Hippocampal formation (tissue), 2 donors: ENCODE measurements at places on chromosomes 1 and 21.

- DNase-seq: no peak
Measured at GRCh38 chr1:27566462-27567145, 37.3 kb downstream of the AHDC1 start.

- no peak for DNase-seq
Measured at GRCh38 chr1:230424391-230425251, 1.5 kb downstream of the PGBD5 start.

DNA sequence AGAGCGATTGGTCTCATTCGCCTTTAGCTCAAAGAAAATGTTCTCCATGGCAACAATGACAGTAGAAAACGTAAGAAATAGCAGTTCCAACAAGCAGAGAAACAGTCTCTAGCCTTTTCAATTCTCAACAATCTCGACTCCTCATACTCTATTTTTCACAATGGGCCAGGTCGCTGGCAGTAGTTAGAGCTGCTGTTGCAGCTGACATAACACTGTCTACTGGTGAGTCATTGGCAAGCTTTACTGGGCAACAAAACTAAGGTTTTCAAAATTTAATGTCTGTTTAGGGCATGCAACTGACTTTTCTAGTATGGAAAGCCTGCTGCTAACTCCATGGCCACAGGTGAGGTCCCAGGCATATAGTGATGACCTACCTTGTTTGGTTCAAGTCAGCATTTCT lies 221.1 kb upstream of the KAZN start:
- DNase-seq: no peak

DNA sequence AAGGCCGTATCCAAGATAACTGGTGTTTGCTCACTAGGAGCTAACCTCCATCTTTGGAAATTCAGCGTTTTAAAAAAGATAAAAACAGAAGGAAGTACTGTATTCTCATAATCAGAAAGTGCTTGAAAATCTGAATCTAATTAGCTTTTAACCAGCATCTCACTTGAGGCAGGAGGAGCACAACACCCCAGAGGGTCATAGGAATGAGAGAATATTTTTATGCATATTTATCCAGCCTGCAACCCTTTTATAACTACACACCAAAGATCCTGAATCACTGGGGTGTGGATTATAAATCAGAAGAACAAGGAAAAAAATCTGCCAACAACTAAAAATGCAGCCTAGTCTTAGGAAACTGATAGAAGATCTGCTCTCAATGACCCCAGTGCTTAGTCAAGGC lies 68.0 kb upstream of the PTCH2 start:
- DNase-seq: no peak

DNA sequence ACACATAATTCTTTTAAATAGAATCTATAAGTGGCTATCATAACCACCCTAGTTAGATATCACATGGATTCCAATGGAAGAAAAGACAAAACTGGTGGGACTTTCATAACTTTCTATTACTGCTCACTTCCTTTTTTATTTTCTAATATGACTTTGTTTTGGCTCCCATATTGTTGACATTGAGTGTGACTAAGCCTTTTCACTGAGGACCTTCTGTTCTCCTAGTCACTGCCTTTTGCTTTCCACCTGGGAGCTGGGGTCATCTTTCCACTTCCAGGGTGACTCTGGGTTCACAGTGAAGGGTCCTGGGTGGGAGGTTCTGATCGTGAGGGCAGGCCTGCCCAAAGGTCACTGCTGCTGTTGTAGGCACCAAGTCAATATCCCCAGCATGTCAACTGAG lies 275.8 kb downstream of the TGFB2 start:
- no peak for DNase-seq

DNA sequence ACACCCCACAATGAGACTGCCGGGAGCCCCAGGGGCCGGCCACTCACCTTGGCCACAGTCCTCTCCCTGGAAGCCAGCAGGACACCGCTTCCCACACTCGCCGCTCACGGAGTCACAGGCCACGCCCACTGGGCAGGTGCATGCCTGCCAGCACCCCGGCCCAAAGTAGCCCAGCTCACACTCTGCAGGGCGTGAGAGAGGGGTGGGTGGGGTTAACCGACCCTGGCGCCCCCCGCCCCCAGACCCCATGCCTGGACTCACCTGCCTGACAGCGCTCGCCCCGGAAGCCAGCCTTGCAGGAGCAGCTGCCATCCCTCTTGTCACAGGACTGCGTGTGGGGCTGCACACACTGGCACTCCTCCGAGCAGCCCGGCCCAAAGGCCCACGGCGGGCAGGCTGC lies 50.7 kb downstream of the ARHGEF16 start:
- no peak for DNase-seq

DNA sequence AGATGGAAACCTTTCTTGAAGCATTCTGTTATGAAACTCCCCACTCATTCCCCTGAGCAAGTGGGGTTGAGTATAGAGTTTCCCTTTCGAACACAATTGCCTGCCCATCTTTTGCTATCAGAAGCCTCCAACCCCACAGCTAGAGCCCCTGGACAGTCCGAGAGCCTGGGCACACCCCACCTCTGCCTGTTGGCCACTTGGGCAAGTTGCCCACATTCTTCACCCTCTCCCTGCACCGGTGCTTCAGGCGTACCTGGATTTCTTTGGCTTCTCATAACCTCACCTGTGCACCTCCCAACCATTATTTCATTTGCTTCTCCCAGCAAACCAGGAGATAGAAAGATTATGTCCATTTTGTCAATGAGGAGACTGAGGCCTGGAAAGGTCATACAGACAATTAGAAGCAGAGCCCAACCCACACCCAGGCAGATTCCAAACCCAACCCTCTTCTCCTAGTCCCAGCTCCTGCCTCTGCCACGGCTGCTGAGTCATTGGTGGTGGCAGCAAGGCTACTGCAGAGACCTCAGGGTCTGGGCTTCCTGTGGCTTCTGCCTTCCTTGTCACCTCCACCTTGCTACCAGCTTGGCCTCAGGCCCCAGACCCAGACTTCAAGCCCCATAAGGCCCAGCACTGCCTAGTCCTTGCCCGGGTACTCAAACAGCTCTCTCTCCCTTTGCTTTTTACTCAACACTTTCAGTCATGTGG lies 118.7 kb upstream of the ZBTB40 start:
- DNase-seq: no peak

- no peak for DNase-seq
Measured at GRCh38 chr1:66438062-66438461, 95.9 kb upstream of the SGIP1 start.

- no peak for DNase-seq
Measured at GRCh38 chr1:225678545-225678944, 25.6 kb upstream of the ENAH start.
